ENCODE measurements at places on chromosomes 1 and 21.

DNA sequence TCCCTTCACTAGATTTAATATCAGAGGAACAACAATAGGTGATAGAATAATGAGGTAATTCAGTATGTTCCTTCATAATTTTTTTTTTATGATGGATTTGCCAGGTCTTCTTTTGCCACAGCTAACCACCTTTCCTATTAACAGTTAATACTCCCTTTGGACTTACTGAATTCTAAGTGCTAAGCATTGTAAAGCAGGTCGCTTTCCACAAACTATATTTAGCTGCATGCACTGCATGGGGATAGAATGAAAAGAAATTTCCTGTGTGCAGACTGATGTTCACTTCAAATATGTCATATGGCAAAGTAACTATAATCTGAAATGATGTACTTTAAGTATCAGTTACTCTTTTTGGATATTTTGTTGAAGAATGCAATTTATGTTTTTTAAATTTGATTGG, 85.8 kb downstream of the GPR161 start:
- DNase-seq: no peak

DNA sequence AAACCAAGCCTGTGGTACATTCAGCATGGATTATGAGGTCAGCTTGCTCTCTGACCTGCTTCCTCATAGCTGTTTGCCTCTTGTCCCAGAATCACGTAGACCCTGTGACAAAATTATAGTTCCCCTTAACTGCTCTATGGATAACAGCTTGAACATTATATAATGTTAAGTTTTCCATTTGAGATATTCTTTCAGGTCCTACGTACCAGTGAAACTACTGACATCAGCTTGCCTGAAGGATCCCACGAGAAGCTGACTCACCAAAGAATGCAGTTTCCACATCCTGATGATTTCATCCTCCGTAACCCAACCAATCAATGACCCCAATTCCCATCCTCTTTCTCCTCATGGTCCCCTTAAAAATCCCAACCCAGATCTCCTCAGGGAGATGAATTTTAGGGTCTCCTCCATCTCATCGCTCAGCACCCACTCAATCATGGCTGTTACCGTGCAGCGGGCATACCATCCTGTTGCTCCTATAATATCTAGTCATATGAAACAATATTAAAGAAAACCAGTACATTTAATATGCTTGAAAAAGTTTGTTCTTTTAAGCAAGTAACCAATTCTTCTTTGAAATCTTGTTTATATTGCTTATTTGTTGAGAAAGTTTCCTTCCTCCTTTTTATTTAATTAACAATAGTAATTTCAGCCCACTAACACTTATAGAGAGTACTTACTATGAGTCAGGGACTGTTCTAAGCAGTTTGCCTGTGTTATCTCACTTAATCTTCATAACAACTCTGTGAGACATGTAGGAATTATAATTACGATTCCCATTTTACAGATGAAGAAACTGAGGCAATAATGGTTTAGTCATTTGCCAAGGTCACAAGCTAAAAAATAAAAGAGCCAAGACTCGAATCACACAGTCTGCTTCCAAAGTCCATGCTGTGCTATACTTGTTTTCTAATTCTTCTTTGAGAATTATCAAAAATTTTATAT, 27.4 kb downstream of the CHML start:
- peak; percentile 45 for DNase-seq

DNA sequence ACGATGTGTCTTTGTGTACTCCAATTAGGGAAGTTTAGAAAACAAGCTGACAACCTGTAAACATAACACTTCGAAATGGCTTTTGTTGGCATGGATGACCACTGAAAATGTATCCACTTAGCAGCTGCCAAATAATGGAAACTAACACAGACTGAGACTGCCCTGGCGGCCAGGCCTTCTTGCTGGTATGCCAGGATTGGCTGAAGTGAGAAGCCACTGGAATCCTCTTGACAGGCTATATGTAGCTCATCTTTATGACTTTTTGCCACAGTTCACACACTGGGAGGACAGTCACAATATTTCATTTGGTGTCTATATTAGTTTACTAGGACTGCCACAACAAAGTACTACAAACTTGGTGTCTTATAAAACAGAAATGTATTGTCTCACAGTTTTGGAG, 12.9 kb upstream of the CTBS start:
- no peak for DNase-seq

- DNase-seq: no peak
These were observed 16.0 kb downstream of the LRIG2 start for GRCh38 chr1:113088972-113089371.

- DNase-seq: no peak
These were observed 315.3 kb downstream of the TPR start for GRCh38 chr1:186059752-186060151.

DNA sequence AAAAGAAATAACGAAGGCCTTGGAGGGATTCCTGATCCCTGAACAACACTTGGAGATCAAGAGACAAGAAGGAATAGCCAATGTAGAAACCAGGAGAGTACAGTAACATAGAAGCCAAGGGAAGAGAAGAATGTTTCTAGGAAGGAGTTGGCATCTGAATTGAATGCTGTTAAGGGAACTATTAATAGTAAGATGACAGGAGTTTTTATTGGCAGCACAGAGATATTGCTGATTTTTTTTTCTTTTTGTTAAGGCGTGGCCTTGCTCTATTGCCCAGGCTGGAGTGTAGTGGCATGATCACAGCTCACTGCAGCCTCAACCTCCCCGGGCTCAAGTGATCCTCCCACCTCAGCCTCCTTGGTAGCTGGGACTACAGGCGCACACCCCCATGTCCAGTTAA, 9.6 kb upstream of the SFT2D2 start:
- no peak for DNase-seq

DNA sequence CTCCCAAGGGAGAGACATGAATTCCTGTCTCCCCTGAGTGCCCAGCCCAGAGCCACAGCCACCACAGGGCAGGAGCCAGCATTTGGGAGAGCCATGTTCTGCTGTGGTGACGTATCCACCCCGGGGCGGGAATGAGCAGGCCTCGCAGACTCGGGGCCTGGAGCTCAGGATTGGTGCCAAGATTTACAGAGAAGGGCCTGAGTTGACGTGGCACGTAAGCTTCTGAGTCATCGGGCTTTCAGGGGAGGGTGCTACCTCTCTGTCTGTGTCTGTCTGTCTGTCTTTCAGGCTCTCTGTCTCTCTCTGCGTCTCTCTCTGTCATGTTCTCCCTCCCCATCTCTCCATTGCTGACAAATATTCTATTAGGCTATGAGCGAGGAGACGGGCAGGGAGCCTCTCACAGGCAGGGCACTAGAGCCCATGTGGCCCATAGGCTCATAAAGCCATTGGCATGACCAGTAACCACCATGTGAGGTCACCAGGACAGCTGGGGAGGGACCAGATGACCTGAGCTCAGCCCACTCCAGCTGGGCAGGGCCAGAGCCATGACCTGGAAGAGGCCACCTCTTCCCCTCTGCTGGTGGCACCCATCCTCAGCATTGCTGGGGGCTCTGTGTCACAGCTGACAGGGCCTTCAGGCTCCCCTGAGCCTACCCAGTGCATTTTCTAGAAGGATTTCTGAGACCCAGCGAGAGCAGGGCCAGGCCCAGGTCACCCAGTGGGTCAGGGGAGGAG, 300.0 kb upstream of the VAMP3 start:
- peak; percentile 96 for DNase-seq

GRCh38 chr1:18091660-18092446, 15.7 kb upstream of the IGSF21 start:
- no peak for DNase-seq
